ENCODE measurements at places on chromosomes 16 and 17.

- DNase-seq, result peak; percentile 11
Measured at GRCh38 chr16:15822957-15823356, 33.9 kb downstream of the MYH11 start.

DNA sequence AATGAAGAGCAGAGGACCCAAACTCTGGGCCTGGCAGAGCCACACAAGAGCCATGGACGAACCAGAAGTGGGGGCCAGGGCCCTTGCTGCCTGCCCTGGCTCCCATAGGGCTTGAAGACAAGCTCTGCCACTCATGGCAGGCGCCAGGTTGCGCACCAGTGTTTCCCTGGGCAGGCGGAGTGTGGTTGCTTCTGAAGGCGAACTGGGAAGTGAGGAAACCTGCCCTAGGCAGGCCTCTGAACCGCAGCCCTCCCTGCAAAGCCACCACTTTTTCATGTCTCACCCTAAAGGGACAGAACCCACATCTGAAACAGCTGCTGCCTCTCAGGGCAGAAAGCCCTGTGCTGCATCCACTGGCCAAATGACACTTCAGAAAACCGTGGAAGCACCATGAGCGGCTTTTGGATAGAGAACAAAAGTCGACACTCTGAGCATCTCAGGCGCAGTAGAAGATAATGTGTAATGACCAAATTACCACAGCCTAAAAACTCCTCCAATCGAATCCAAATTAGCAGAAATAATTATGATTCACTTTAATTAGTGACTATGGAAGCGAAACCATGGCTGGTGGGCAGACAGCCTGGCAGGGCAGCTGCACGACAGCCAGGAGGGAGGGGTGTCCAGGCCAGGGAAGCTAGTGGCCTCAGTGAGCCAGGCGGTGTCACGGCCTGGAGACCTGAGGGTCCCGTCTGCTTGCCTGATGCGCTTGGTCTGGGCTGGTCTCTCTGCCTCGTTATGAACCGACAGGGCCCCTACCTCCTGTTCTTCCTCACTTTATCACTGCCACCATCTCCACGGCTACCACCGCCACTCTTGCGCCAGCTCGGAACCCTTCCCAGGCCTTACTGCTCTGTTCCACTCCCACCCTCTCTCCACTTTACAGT lies 59.1 kb downstream of the PRMT7 start:
- DNase-seq, result no peak

DNA sequence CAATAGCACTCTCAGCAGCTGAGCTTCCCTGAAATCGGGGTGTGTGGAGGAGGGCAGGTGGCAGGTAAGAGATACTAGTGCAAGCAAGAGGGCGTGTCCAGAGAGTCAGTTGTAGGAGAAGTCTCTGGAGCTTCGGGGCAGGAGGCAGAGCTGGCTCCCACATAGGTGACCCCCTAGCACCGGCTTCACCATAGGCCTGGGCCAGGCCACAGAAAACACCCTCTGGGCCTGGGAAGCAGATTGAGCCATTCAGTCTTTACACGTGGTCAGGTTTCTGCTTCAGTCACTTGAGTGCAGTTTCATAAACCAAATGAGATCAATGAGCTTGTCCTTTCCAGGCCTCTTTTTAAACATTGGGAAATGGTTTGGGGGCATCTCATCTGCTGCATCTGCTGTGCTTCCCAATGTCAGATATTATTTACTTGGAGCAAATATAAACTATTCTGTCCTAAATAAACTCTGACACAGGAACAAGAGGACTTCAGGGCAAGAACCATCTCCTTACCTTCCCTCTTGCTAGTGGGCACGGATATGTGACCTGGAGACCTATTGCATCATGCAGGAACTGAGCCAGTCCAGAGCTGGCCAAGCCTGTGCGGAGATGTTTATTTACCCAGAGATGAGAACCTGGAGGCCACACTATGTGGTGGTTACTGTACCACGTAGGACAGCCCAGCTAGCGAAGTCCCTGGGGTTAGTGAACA lies 16.1 kb downstream of the CCR7 start:
- peak; percentile 75 for DNase-seq

- DNase-seq, result peak; percentile 58
Measured at GRCh38 chr17:43880420-43880991, 26.8 kb downstream of the MPP2 start.

GRCh38 chr17:82156284-82156925 lies 56.2 kb downstream of the CCDC57 start:
- DNase-seq, result no peak

GRCh38 chr16:58658796-58659211 lies 25.8 kb downstream of the SLC38A7 start:
- DNase-seq, result no peak

DNA sequence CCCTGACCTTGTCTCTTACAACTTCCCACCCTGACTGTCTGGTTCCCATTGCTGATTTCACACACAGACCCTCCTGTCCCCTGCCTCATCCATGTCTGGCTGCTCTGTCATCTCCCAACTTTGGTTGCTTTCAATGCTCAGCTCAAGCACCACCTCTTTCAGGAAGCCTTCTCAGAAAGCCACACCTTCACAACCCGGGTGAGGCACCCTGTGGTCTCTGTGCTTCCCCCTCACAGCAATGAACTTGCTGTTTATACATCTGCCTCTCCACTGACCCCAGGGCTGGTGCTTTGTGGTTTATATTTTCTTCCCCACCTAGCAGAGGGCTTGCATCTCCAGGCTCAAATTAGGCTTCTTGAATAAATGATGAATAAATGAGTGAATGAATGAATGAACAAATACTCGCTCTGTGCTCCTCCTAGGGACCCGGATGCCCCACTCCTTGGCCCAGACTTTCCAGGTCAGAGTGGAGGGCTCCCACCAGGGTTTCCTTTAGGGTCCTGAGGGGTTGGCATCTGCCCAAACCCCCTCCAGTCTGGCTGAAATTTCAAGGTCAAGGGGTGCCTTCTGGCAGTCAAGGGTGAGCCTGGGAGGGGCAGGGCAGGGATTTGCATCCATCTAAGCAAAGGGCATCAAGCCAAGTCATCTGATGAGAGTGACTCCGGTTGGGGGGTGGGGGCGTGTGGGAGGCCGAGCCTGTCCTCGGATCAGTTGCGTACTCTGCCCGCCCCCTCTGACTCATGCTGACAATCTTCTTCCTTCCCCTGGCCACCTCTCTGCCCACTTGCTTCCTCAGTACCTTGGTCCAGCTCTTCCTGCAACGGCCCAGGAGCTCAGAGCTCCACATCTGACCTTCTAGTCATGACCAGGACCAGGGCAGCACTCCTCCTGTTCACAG lies at the start of gene ITGAX:
Gene ITGAX (plus strand): TSS at position 783 of the 898 bp plus-strand sequence. CDS start 79 bp downstream, at position 862.
- DNase-seq, result no peak

GRCh38 chr17:46117117-46117516 lies 76.1 kb downstream of the KANSL1 start:
- no peak for DNase-seq

- DNase-seq, result no peak
Measured at GRCh38 chr17:1134634-1135324, 45.0 kb downstream of the ABR start.

- DNase-seq, result peak; percentile 99
Measured at GRCh38 chr17:57294629-57295501, 38.5 kb downstream of the MSI2 start.

- peak; percentile 59 for DNase-seq
Measured at GRCh38 chr17:81403671-81404534, 8.6 kb downstream of the BAHCC1 start.

- no peak for DNase-seq
Measured at GRCh38 chr17:10119203-10120108, 79.0 kb downstream of the GAS7 start.

GRCh38 chr17:39791111-39791992 lies 53.6 kb downstream of the GRB7 start:
- peak; percentile 62 for DNase-seq

DNA sequence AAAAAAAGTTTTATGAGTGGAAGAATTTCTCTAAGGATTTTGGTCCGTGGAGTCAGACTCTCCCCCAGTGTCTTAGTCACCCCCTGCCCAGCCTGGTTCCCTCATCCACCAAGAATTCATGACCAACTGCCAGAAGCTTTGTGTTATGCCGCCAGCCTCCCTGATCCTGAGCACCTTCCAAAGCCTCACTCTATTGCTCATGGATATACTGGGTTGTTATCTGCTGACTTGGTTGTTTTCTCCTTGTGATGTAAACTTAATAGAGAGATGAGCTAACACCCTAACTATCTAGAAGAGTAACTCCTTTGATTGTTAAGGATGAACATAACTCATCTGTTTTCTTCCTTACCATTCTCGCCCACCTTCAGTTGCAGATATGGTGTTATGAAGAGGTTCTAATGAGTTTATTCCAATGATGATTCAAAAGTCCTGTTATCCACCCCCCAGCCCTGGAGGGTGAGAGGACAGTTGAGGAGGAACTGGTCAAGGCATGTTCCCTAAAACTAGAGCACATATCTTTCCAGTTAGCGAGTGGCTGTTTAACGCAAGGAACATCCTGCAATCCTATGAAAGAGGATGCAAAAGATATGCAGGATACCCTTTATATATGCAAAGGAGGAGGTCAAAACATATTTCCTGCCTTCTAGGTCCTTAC lies 1.5 kb upstream of the PSMD3 start:
- DNase-seq, result no peak

DNA sequence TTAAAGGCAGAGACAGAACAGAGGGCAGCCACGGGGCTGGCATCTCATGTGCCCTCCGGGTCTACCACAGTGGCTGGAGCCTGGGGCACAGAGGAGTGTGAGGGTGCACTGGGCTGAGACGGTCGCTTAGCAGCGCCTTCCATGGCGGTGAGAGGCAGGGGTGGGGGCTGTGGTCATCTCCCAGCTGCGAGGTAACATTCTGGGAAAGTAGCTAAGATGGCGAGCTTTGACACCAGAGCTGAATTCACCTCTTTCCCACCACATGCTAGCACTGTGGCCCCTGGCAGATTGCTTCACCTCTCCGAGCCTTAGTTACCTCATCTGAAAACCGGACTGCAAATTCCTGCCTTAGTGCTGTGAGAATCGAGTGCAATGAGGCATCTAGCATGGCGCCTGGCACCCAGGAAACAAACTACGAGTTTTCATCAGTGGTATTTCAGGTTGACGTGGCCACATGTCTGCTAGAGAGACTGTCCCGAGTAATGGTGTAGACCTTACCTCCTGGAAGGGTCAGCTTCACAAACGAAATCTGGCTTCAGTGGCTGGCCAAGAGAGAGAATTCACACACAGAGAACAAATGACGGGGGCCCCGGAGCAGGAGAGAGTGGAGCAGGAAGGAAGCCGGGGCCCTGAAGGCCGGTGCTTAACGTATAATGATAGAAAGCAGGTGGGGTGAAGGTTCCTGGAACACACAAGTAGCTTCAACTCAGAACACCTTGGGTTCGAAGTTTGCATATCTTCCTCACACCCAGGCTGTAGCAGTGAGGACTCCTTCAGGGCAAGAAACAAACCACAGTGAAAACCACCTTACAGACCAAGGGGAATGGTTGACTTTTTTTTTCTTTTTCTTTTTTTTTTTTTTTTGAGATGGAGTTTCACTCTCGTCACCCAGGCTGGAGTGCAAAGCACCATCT lies 63.9 kb upstream of the RPH3AL start:
- DNase-seq, result no peak

- no peak for DNase-seq
Measured at GRCh38 chr17:8838551-8839095, 28.9 kb downstream of the PIK3R6 start.

- DNase-seq, result peak; percentile 84
Measured at GRCh38 chr16:19524616-19525384, 1.1 kb downstream of the CCP110 start.

GRCh38 chr17:32558326-32558955 lies 71.6 kb downstream of the CDK5R1 start:
- no peak for DNase-seq

- DNase-seq, result no peak
Measured at GRCh38 chr16:57516773-57517172, 19.6 kb downstream of the CCDC102A start.

DNA sequence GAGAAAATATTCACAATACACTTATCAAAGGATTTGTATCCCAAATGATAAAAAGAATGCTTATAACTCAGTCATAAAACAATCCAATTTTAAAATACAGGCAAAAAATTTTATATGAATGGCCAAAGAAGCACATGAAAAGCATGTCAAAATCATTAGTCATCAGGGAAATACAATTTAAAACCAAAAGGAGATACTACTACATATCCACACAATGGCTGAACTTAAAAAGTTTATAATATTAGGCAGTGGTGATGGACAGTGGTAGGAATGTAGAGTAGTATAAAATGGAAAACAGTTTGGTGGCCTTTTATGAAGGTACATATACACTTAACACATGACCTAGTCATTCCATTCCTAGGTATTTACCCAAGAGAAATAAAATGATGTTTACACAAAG lies 12.2 kb downstream of the CMC2 start:
- peak; percentile 4 for DNase-seq

DNA sequence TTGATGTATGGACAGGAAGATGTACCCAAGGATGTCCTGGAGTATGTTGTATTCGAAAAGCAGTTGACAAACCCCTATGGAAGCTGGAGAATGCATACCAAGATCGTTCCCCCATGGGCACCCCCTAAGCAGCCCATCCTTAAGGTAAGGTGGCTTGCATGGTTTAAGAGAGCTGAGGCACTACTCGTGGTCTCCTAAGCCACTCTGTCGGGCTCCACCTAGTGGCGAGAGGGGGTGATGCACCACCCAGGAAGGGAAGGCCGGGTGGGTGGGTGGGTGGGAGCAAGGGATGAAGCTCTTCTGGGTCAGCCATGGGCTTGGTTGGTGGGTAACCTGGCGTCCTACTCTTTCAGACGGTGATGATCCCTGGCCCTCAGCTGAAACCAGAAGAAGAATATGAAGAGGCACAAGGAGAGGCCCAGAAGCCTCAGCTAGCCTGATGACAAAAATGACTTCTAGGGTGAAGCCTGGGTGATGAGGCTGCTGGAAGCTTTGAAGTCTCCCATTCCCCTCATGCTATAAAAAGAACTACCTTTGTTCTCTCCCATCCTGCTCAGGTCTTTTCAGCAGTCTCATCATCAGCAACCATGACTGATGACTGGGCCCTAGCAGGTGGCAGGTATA lies 21.5 kb downstream of the GPR179 start:
- peak; percentile 70 for DNase-seq

DNA sequence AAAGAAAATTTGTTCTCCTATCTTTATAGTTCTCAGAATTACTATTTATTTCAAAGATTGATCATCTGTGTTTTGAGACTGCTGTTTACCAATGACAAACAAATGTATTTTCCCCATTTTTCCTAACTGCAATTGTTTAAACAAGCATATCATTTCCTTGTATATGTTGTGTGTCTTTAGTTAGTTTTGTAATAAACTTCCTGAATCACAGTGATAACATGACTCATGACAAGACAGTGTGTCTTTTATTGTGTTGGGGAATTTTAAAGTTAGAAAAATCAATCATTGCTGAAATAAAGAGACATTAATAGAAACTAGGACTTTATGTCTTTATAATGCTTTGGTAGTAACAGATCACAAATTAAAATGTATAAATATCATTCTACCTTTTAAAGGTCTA lies 348.5 kb downstream of the KCNJ2 start:
- no peak for DNase-seq

DNA sequence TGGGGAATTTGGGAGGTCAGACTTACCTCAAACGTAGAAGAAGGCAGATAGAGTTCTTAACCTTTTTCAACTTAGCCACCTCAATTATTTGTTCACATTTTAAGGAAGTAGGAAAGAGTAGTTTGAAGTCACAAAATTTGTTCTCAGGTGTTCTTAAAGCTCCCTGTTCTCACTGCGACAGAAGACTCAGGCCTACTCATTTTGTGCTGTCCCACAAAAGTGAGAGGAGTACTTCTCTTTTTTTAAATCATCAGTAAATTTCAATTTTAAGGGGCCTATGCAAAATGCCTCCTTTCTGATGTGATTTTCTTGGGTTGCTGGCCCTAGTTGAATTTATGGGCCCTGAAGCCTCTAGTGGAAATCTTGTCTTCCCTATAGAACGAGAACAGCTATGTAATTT lies 133.4 kb downstream of the MAP2K6 start:
- DNase-seq, result no peak
